ENCODE measurements at places on chromosomes 7 and 10. TPM values are rescaled to one million over a fixed set of nuclear protein-coding genes. Genes with fewer than 3 reads are reported as not detected.

GRCh38 chr7:101784292-101785127 lies 32.9 kb upstream of the CUX1 start:
- DNase-seq, result no peak

DNA sequence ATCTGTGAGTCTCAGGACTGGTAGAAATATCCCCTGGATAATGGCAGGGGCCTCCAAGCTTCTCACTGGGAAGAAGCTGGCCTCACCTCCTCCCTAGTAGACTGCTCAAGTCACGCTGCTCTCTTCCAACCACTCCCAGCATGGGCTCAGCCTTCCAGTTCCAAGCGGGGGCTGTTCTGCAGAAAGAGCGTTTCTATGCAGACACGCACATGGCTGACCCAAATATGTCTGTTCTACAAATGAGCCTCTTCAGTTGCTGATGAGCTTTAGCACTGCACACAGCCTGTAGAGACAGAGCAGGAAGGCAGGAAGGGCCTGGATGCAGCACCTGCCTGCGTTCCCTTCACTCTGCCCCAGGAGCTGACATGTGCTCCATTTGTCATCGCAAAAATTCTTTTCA lies 523.9 kb upstream of the MGMT start:
- DNase-seq, result no peak

HOXA2 gene
- total RNA-seq, result not detected

GRCh38 chr10:67818323-67818722 lies 19.7 kb downstream of the DNAJC12 start:
- DNase-seq, result no peak

IFIT1B gene
- not detected for total RNA-seq

DNA sequence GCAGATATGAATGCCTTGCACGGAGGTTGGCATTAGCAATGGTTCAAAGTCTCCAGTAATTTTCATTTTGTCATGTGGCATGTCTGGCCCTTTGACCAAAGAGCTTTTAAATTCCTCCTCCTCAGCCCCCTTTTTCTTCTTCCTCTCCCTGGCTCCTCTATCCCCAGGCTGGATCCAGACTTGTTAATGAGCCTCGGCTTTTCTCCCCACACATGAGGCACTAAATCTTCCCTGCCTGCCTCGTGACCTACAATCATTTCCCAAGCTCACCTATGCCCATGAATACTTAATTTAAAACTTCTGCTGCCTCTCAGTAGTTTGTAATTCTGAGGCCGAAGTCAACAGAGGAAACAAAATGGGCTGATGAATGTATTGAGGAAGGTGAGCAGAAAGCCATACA lies 23.3 kb upstream of the LRRC4 start:
- DNase-seq, result no peak

GRCh38 chr7:140033036-140033435 lies 29.7 kb downstream of the PARP12 start:
- DNase-seq, result no peak
